ENCODE measurements at places on chromosomes 2 and 18.

DNA sequence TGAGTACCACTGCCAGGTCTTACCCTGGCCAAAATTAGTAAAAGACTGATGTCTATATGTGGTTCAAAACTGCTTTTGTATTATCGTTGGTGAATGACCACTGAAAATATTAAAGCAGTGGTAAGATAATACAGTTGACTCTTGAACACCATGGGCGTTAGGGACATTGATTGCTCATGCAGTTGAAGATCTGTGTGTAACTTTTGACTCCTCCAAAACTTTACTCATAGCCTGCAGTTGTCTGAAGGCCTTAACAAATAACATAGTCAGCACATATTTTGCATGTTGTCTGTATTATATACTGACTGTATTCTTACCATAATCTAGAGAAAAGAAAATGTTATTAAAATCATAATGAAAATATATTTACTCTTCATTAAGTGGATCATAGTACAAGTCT is 5.8 kb upstream of the ANKRD12 start:
- DNase-seq = no peak

- no peak for DNase-seq
Measured at GRCh38 chr18:59038295-59039039, 101.2 kb upstream of the SEC11C start.

DNA sequence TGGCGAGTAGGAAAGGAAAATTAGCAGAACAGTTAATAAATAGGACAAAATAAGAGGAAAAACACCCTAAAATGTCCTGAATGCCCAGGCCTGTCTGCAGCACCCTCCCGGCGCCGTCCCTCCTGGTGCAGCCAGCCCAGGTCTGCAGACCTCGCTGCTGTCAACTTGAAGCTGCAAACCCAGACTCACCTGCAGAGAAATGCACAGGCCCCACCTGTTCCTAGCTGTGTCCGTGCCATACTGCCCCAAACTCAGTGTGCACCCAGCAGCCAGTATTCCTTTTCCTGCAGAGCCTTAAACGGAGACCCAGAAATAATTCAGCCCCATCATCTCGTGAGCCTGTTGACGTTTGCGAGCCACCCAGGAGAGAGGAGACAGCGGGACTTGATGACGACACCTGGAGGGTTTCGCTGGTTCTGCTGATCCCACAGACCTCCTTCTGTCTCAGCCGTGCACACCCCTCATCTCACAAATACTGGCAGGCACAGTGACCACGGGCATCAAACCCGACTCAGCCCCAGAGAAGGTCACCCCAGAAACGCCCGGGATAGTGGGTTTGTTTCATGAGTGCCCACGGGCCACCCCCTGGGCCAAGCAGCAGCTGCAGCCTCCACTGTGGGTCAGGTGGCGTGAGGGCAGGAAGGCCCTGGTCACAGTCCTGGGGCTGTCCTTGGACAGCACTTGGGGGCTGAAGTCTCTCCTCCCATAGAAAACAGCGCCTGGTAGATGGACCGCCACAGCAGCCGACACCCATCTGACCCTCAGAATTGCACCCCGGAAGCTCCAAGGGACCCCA is 239.5 kb upstream of the SALL3 start:
- DNase-seq = no peak

GRCh38 chr2:239396881-239397681 is 3.7 kb downstream of the HDAC4 start:
- DNase-seq = no peak

DNA sequence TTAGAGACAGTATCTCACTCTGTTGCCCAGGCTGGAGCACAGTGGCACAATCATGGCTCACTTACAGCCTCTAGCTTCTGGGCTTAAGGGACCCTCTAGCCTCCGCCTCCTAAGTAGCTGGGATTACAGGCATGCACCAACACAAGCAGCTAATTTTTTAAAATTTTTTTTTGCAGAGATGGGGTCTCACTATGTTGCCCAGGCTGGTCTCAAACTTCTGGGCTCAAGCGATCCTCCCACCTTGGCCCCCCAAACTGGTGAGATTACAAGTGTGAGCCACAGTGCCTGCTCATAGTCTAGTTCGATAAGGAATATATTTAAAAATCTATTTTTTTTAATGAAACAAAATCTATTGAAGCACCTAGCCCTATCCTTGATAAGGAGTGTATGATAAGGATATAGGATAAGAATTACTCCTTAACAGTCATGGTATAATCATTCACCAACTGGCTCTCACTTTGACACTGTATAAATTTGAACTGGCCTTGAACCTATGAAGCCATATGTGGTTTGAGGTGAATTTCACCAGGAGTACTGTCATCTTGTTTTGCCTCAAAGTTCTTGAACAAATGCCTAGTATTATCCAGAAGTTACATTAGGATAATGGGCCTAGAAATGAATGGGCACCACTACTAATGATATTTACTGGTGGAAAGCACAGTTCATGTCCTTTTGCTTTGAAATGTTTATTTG is 71.1 kb downstream of the EXOC6B start:
- DNase-seq = no peak

- DNase-seq = no peak
Measured at GRCh38 chr2:205119136-205119535, 563.2 kb upstream of the NRP2 start.

DNA sequence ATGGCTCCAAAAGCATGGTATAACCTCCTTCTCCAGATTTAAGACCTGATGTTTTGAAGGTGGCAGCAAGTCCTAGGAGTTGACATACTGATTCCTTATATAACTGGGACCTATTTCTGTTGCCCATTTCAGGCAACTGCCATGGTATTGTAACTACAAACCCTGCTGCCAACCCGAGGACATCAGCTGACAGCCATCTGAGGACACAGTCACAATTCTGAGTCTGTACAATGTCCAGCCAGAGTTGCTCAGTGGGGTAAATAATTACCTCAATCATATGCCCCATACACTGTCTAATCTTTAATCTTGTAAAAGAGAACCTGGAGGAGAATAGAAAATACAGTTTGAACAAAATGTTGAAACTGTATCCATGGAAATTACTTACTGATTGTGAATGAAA is 8.7 kb upstream of the GAREM2 start:
- DNase-seq = no peak

DNA sequence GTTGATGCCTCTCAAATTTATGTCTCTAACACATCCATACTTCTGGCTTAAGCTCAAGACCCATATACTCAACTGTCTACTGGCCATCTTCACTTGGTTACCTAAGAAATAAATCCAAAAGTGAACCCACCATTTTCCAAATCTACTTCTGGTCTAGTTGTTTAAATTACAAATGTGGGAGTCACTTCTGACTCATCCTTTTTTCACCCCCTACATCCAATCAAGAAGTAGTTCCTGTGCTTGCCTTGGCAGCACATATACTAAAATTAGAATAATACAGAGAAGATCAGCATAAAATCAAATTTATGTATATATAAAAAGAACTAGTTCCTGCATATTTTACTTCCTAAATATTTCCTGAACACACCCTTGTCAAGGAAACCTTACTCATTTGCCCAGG is 53.6 kb downstream of the STRN start:
- no peak for DNase-seq

GRCh38 chr2:202339071-202339870 is 36.9 kb upstream of the BMPR2 start:
- no peak for DNase-seq

GRCh38 chr2:69559442-69560146 is 83.9 kb downstream of the AAK1 start:
- DNase-seq = no peak

DNA sequence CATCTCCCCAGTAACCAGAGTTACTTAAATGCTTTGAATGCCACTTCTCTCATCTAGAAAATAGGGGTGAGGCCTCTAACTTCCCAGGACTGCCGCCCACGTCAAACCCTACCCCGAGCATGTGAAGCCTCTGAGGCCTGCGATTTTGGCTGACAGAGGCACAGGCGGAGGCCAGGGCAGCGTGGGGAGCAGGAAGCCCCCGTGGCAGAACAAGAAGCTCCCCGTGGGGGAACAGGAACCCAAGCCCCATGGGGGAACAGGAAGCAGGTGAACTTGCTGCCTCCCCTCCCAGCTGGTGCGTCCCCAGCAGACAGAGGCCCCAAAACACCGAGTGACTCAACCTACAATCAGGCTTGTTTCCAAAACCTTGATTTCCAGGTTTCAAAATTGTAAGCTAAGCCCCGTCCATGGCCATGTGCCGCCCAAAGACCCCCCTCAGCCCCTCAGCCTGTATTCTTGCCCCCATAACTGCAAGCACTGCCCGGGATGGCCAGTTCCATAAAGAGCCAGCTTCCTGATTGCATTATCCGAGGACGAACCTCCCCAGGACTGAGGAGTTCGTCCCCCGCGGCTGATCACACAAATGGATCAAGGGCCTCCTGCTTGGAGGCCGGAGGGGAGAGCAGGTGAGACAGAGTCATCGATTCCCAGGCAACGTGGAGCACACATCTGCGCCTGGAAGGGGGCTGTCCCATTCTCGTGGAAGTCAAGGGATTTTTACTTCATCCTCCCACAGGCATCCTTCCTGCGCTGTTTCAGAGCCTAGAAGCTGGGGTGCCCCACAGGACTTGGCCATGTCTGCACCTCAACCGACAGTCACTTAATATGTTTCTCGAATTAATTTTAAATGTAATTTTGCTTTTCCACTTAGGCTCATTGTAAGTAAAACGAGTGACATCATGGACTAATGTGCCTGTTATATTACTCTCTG is 36.3 kb upstream of the CTDP1 start:
- DNase-seq = no peak

GRCh38 chr18:31497404-31497835 is 557 bp upstream of the DSG2 start:
- no peak for DNase-seq

GRCh38 chr18:3664563-3665178 is 214.7 kb downstream of the TGIF1 start:
- DNase-seq = no peak

DNA sequence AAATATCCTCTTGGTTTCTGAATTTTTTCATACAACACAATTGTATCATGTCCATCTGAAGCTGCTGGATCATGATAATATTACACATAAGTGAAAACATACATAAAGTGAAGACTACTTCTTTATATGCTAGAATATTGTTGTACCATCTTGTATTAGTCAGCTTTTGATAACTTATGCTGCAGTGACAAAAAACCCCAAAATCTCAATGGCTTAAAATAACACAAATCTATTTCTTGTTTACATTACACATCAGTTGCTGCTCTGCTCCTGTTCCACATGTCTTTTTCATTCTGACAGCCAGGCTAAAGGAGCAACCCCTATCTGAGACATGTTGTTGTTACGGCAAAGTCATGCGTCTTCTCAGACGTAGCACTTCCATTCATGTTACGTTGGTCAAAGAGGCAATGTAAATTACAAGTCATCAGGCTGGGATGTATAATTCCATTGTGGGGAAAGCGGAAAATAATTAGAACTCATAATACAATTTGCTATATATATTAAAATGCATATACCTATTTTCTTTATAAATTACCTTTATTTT is 5.8 kb downstream of the TMSB10 start:
- DNase-seq = no peak

- no peak for DNase-seq
Measured at GRCh38 chr2:127552336-127552735, 16.9 kb downstream of the MYO7B start.

- no peak for DNase-seq
Measured at GRCh38 chr2:170324640-170325046, 146.7 kb downstream of the MYO3B start.

- DNase-seq = no peak
Measured at GRCh38 chr2:156673333-156673615, 237.1 kb downstream of the GPD2 start.

- peak; percentile 37 for DNase-seq
Measured at GRCh38 chr2:178413472-178414265, 37.3 kb downstream of the PRKRA start.

- DNase-seq = no peak
Measured at GRCh38 chr2:235868224-235868623, 300.0 kb downstream of the GBX2 start.

- DNase-seq = no peak
Measured at GRCh38 chr18:22552254-22552653, 134.5 kb upstream of the CTAGE1 start.

GRCh38 chr2:200614249-200614648 is 28.4 kb downstream of the AOX1 start:
- DNase-seq = no peak

GRCh38 chr2:26970928-26971627 is 641 bp downstream of the MAPRE3 start:
- no peak for DNase-seq

GRCh38 chr2:167451496-167452289 is 563.4 kb downstream of the XIRP2 start:
- no peak for DNase-seq

DNA sequence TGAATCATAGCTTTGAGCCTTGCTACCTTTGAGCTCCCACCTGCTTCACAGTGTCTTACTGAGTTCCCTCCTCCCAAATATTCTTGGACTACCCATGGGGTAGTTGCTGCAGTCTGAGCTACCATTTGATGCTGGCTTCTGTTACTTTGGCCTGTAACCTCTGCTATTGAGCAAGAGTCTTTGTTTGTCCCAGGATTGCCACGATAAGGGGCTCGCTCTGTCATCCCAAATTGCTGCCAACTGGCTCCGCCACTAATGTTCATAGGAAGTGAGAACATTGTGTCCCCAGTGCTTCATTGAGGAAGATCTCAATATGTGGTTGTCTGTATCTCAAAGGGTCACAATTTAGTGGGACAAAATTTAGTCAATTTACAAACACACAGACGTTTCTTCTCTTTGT is 103.8 kb downstream of the TRIM43 start:
- no peak for DNase-seq

GRCh38 chr2:69300650-69301049 is 86.4 kb downstream of the GFPT1 start:
- DNase-seq = no peak

DNA sequence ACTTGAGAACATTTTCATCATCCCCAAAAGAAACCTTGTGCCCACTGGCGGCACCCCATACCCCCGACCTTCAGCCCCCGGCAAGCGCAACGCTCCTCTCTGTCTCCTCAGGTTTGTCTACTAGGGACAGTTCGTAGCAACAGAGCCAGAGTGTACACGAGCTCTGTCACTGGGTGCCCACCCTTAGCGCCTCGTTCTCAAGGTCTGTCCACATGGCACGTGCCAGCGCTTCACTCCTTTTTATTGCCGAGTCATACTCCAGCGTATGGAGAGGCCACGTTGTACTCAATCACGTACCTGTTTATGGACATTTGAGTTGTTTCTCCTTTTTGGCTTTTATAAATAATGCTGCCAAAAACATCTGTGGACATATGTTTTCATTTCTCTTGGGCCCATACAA is 30.3 kb upstream of the GPC1 start:
- DNase-seq = no peak

- no peak for DNase-seq
Measured at GRCh38 chr18:37869051-37869450, 303.5 kb upstream of the CELF4 start.

- no peak for DNase-seq
Measured at GRCh38 chr2:40435426-40436092, 16.3 kb downstream of the SLC8A1 start.

GRCh38 chr2:20064421-20064820 is 13.0 kb upstream of the LAPTM4A start:
- no peak for DNase-seq

DNA sequence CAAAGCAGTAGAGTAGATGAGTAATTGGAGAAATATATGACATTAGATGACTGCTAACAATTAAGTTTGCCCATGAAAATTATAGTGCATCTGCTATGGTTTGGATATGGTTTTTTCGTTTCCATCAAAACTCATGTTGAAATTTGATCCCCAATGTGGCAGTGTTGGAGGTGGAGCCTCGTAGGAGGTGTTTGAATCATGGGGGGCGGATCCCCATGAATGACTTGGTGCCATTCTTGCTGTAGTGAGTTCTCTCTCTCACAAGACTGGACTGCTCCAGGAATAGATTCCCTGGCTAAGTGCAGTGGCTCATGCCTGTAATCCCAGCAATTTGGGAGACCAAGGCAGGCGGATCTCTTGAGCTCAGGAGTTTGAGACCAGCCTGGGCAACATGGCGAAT is 9.7 kb upstream of the CUL3 start:
- no peak for DNase-seq
